ENCODE measurements at places on chromosomes 7 and 10.

GRCh38 chr10:132047575-132048293 is 18.0 kb upstream of the JAKMIP3 start:
- no peak for DNase-seq

- DNase-seq = no peak
Observed at GRCh38 chr7:42183547-42183946, 53.5 kb downstream of the GLI3 start.

DNA sequence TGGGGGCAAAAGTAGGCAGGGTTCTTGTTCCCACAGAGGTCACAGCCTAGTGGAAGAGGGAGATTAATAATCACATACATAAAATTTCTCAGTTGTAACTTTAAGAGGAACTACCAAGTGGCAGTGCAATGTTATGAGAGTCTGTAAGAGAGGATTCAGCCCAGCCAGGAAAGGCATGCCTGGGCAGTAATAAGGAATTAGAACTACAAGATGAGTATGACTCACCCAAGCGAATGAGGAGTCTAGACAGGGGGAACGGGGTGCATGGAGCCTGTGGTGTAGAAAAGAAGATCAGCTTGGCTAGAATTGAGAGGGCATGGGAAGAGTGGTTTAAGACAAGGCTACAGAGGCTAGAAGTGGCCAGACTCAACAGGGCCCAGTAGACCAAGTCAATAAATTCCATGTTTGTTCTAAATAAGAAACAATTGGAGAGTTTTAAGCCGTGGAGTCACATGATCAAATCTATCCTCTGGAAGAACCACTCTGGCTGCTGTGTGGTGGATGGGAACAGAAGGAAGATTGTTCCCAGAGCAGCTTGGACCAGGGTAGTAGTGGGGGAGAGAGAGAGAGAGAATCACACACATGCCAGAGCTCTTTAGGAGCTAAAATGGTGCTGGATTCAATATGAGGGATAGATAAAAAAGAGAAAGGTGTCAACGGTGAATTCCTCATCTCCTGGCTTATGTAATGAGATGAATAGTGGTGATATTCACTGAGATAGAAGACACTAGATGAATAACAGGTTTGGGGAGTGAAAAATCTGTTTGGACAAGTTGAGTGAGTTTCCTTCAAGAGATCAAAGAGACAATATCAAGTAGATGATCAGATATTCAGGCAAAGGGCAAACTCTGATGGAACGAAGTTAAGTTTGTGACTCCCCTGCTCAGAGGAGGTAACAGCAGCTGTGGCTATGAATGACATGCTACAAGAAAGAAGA is 265.1 kb downstream of the FGFR2 start:
- DNase-seq = no peak

DNA sequence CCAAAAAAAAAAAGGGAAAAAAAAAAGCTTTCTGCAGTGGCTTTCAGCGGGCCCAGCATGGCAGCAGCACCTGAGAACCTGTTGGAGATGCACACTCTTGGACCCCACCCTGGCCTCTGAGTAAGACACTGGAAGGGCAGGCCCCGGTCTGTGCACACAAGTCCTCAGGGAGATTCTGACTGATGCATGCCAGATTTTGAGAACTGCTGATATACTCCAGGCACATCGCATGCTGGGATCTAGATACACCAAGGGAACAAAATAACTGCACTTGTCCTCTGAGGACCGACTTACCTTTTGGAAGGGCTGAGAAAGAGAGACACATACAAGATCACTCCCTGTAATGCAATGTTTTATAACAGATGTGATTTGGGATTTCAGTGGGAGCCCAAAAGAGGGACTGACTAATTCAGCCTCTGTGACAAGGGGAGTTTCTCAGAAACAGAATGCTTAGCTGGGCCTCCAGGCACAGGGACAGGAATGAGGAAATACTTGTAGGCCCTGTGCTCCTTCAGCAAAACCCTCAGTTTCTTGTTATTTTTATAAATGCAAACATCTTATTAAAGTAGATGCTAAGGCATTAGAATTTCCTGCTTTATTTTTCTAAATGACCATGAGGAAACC is 8.2 kb downstream of the EGFR start:
- no peak for DNase-seq

DNA sequence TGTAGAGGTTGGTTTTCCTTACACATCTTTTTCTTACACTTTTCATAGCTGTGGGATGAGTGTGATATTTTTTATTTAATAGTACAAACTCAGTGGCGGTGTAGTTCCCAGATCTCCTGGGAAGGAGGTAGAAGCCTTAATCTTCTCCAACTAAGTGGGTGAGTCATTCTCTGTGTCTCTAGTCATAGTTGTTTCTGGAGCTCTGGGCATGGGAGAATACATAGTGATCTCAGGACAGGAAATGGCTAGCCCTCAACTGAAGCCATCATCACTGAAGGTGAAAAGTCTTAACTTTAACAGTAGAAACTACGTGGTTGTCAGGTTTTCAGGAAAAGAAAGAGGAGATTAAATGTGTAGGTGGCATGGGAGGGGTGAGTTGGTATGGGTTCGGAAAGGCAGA is 319.4 kb upstream of the FZD8 start:
- no peak for DNase-seq

DNA sequence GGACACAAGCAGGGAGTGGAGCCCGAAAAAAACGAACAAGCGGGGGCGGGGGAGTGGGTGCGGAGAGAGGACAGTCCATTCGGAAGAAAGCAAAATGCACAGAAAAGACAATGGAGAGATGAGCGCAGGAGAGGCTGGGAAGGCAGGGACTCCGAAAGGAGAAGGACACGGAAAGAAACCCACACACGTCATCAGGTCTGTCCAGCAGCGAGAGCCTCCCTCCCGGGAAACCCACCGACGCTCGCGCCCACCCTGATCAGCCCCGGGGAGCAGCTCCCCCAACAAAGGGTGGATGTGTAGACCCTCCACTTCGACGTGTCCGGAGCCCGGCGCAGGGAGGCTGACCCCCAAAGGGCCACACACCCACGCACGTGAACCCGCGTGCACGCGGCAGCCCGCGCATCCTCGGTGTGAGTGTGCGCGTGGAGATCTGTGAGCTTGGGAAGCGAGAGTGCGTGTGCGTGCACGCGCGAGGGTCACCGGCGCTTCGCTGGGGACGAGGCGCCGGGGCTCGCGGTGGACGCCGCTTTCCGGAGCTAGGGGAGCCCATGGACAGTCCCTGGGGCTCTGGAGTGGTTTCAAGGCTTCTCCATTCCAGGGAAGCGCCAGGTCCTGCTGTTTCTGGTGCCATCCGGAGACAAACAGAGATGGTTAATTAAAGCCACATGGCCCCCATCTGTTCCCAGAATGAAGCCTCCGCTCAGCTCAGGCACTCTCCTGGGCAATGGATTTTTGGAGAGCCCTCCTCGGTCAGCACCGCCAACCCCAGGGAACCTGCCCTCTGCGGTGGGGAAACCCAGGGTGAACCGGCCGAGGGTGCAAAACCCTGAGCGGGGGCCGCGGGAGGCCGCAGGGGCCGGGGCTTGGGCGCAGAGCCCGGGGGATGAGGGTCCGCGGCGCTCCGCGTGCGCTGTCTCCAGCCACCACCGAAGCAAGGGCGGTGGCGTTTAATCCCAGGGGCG is 916 bp downstream of the LAMB1 start:
- DNase-seq = peak; percentile 71

DNA sequence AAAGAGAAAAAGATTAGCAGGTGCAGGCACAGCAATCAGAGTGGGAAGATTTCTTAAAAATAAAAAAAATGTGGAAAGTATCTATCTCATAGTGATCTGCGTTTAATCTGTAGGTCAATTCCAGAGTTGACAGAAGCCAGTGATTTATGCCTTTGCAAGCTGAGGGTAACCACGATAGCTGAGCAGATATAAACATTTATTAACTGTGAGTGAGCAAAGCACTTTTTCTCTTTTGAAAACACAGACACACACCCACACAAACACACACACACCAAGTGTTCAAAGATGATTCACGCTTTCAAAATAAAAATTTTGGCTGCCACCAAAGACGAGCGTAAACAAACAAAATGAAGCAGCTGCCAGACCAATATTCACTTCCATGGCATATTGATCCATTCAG is 243.2 kb upstream of the SLC26A5 start:
- no peak for DNase-seq

DNA sequence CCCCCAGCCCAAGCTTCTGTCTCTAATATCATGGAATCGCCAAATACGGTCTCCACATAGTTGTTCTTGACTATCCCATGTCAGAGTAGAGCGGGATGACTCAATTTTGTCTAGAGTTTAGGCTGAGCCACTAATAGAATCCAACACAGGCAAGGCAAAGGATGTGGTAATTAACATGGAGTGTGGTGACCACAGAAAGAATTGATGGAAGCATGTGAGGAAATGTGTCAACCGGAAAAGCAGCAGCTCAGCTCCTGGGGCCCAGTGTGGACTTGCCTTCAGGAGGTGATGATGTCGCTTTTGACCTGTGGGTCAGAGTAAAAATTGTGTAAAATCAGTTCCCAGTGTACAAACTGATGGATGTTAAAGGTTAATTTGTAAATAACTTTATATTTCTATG is 139.3 kb upstream of the KLF6 start:
- no peak for DNase-seq

DNA sequence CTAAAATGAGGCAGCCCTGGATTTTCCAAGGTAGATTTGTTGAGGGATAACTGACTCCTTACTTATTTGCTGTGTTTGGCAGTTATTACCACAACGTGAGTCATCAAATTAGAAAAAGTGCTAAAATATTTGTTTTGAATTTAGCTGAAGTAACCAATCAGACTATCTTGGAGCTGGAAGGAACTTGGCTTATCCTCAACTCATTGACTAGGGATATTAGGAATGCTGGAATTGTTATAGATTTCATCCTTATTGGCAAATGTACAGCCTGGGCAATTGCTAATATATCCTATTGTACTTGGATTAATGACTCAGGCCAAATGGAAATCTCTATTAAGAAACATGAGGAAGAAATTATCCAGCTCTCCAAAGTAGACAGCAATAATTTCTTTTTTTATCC is 1189.0 kb upstream of the LRRN3 start:
- DNase-seq = no peak

DNA sequence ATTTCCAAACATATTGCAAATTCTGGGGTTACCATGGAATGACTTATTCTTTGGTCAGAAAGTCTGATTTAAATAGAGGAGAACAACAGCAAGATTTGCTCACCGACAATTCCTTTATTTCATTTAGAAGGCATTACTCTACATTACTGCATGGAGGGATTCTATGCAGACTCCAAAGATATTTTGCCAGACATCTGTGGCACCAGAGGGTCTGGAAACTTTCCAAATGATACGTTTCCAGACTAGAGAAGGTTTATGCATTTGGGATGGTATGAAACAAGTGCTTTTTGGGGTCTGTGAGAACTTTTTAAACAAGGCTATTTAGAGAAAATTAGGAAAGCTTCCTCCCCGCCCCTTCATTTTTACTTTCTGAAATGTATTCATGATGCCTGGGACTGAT is 125.3 kb downstream of the SAMD9 start:
- DNase-seq = no peak

DNA sequence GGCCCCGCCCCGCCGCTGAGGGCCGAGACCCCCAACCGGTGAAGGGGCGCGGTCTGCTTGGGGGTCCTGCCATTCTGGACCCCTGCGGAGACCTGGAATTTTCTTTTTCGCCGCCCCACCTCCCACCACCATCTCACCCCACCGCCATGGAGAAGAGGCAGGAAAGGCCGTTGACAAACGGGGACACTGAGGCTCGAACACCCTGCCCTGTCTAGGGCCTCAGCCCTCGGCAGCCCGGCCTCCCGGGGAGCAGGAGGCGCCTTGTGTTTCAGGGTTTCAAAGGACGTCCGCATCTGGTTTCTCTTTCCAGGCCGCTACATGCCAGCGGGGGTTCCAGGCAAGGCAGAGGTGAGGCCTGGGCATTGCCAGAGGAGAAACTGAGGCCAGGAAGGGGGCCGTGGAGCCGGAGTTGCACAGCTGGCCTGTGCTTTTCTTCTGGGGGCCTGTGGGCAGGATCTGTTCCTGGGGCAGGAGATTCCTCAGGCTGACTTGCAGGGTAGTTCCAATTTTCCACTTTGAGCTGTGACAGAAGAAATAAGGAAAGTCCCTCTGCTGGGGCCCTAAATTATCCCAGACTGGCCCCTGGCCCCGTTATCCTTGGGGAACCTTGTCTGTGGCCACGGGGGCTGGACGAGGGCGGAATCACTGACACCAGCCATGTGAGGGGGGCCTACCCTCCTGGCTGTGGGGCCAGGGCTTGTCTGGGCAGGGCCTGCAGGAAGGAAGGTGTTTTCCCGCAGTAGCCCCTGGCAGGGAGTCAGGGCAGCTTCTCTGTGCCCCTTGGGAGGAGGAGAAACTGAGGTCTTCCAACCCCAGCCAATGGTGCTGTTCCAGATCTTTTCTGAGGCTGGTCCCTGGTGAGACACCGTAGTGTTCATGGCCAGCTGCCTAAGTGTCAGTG is 900 bp upstream of the MICALL2 start:
- DNase-seq = no peak

DNA sequence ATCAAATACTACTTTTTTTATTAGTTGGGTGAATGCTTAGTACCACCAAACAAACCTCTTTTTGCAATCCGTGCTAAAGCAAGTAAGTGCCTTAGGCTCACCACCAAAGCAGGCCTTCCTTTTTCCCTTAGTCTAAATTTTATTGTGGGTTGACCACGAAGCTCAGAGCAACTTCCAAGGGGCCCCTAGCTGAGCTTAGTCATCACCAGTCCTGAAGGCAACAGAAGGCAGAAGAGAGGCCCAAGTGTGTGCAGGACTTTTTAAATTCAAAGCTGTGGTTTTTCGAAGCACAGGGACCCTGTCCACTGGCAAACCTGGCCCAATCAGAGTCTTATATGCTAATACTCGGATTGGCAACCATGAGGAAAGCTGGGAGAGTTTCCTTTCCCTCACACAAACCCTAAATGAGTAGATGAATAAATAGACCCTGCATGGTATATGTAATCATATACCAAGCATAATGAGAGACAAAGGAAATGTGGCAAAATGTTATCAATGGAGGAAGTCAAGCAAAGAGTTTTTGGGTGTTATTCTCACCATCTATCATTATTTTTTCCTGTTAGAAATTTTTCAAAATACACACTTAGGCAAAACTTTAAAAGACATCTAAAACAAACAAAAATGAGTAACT is 453.2 kb upstream of the GALNT17 start:
- DNase-seq = no peak

DNA sequence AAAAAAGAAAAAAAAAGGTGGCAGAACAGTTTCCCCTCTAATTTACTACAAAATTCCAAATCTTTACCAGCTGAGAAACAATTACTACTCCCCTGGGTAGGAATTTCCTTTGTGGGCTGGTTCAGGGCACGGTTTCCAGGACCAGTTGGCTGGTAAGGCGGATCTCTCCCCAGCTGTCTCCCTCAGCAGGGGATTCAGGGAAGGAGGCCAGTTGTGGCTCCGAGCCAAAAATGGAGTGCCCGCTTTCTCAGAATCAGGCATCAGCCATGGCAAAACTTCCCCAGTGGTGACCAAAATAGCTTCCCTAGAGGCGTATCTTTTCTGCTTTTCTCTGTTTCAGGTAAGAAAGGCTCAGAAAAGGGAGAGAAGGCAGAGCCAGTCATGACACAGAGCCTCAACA is 91.2 kb downstream of the ZNF22 start:
- DNase-seq = no peak

GRCh38 chr7:143906895-143907294 is 4.9 kb upstream of the TCAF1 start:
- DNase-seq = no peak

GRCh38 chr10:71367271-71367670 is 29.4 kb upstream of the CDH23 start:
- no peak for DNase-seq

- DNase-seq = no peak
Observed at GRCh38 chr7:93707249-93707648, 132.7 kb upstream of the CALCR start.
